ENCODE measurements at places on chromosomes 11 and 22. TPM values are rescaled to one million over a fixed set of nuclear protein-coding genes. Genes with fewer than 3 reads are reported as not detected.

DNA sequence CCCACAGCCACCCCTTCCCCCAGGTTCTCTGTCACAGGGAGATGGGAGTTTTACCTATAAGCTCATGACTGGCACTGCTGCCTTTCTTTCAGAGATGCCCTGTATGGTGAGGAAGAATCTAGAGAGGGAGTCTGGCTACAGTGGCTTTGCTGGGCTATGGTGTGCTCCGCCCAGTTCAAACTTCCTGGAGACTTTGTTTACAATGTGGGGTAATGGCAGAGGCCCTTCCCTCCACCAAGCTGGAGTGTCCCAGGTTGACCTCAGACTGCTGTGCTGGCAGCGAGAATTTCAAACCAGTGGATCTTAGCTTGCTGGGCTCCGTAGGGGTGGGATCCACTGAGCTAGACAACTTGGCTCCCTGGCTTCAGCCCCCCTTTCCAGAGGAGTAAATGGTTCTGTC is 143.5 kb downstream of the MSANTD4 start:
- no peak for DNase-seq
- no peaks in the 10 kb centered on the region for H3K27me3 ChIP-seq
- H3K27ac ChIP-seq, result no peak overlapping the region
- H3K4me1 ChIP-seq, result no peaks in the 10 kb centered on the region

GRCh38 chr11:111697933-111698371 is 68.2 kb downstream of the PPP2R1B start:
- no peaks in the 10 kb centered on the region for H3K36me3 ChIP-seq
- no peak overlapping the region for H3K4me3 ChIP-seq
- peaks cover 15% of the 10 kb centered on the region for H3K4me1 ChIP-seq

GRCh38 chr11:126113963-126114362 is 51.3 kb upstream of the CDON start:
- no peak overlapping the region for H3K4me3 ChIP-seq
- H3K36me3 ChIP-seq, result no peaks in the 10 kb centered on the region
- H3K27me3 ChIP-seq, result no peaks in the 10 kb centered on the region
- no peak for DNase-seq
- no peak overlapping the region for H3K27ac ChIP-seq

DNA sequence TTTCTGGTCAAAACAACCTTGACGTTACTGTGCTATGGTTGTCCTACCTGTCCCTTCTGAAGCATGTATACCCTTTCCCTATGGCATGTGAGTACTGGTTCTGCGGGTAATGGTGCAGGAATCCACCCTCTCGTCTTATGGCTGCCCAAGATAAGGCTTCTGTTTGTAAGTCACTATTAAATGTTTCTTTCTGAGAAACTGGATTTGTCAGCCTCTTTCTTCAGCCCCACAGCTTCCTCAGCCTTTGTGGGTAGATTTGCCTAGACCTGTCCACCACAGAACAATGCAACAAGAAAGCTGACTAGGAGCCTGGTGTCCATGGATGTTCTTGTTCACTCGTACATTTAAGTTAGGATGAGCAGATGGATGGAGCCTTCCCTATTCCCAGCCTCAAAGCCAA is 14.4 kb downstream of the MMP7 start:
- H3K4me1 ChIP-seq, result no peaks in the 10 kb centered on the region
- H3K36me3 ChIP-seq, result no peaks in the 10 kb centered on the region
- H3K27ac ChIP-seq, result no peak overlapping the region
- no peaks in the 10 kb centered on the region for H3K27me3 ChIP-seq
- no peak overlapping the region for H3K4me3 ChIP-seq

DNA sequence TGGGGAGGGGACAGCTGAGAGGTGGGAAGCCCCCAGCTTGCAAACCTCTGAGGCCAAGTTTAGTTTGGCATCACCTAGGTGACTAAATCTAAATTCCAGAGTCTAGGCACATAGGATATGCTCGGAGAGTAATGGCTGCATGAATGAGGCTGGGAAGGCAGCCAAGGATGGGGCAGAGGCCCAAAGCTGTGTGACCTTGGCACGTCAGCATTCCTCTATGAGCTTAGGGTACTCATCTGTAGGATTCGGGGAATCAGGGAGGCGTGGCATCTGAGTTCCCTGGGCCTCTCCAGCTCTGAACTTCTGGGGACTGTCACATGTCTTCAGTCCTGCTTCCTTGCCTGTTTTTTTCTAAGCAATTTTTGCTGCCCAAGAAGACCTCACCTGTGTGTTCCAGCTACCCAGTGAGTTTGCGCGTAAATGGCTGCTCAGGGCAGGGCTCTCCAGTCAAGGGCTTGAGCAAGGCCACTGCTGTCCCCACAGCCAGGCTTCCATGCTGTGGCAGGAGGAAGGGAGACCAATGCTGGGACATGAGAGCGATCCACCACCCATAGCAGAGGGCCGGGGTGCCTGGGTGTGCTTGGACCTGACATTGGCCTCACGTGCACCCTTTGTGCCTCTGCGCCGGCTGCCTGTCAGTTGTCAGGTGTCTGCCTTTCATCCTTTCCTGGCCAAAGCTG is 13.9 kb downstream of the DAGLA start:
- DNase-seq, result no peak
- no peaks in the 10 kb centered on the region for H3K36me3 ChIP-seq
- H3K27me3 ChIP-seq, result no peaks in the 10 kb centered on the region
- peaks cover 29% of the 10 kb centered on the region for H3K4me1 ChIP-seq

DNA sequence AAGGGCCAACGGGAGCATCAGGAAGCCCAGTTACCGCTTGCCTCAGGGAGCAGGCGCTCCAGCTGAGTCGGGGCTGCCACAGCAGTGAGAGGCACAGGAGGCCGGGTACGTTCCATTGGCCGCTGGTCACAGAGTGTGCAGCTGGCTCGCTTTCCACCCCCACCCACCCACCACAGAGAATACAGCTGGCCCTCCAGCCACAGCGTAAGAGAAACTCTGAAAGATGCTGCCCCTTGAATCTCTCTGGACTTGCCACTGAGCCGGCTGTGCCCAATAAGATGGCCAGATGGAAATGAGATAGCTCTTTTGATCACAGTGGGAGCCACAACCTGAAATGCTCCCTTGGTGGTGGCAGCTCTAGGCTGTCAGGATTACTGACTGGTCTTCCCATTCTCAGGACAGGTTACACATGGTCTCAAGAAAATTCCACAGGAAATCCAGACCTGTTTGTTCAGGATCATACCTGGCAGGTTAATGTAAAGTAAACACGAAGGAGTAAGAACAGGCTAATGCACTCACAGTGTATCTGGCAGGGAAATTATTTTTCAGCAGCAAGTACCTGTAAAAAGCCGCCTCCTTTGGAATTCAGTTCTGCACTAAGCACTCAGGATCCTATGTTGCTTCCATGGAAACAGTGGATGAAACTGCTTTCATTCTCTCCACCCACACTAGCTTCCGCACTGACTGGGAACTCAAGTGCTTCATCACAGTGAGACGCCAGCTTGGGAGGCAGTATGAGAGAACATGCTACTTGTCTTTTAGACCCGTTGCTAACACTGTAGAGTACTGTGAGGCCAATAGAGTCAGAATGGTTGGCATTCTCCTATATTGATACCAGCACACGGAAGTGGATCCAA is 16.5 kb downstream of the SIAE start:
- H3K27ac ChIP-seq, result no peak overlapping the region
- H3K4me3 ChIP-seq, result no peak overlapping the region
- no peak for DNase-seq
- no peaks in the 10 kb centered on the region for H3K36me3 ChIP-seq
- H3K27me3 ChIP-seq, result no peaks in the 10 kb centered on the region
- no peaks in the 10 kb centered on the region for H3K4me1 ChIP-seq

DNA sequence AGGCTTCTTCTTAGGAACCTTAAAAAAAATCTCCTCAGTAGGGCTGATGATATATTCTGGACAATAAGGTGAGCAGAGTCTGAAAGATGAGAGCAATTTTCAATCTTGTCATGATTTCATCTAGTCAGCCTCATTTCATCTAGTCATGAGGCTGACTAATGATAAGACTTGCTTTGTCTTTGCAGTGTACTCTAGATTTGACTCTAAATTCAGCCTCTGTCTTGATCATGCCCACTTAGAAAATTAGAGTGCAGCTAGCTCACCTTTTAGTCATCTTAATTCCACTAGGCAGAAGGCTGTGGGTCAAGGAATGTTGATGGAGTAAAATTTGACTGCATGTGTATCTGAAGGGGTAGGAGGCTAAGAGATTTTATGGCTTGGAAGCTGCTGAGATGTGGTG is 5.5 kb downstream of the EHF start:
- no peak overlapping the region for H3K4me3 ChIP-seq
- peaks cover 12% of the 10 kb centered on the region for H3K4me1 ChIP-seq
- no peak overlapping the region for H3K27ac ChIP-seq
- H3K27me3 ChIP-seq, result no peaks in the 10 kb centered on the region
- H3K36me3 ChIP-seq, result no peaks in the 10 kb centered on the region

GRCh38 chr11:2272228-2272945 is 2.0 kb upstream of the ASCL2 start:
- H3K27me3 ChIP-seq, result peaks cover 74% of the 10 kb centered on the region
- H3K27ac ChIP-seq, result no peak overlapping the region
- H3K36me3 ChIP-seq, result no peaks in the 10 kb centered on the region

DNA sequence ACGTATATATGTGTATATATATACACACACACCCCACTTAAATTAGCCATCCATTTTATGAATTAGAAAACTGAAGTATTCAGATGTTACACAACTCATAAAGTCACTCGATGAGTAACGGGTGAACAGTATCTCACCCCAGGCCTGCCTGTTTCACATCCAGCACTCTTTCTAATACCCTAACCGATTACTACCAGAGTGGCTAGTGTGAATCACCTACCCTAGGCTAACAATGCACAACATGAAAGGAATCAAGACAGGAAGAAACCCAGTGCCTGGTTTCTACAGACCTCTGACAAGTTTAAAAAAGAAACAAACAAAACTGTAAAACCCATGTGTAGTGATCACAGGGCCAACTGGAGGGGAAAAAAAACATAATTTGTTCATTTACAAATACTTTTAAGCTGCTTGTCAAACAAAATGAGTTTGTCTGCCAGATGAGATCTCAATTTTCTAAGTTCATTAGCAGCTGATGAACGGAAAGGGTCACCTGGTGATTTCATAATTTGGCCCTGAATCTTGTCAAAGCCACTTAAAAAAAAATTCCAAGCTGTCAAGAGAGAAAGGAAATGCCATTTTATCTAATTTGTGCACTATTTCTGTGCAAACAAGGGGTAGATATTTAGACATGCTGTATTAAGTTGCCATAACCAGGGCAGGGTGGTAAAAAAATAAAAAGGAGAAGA is 134.8 kb downstream of the LARGE1 start:
- peaks cover 2% of the 10 kb centered on the region for H3K36me3 ChIP-seq
- DNase-seq, result peak; percentile 60
- peak overlapping the region; percentile 15 for H3K27ac ChIP-seq

GRCh38 chr11:61193596-61193995 is 9.7 kb upstream of the PGA3 start:
- no peaks in the 10 kb centered on the region for H3K36me3 ChIP-seq
- H3K27ac ChIP-seq, result no peak overlapping the region
- no peaks in the 10 kb centered on the region for H3K4me1 ChIP-seq
- H3K4me3 ChIP-seq, result no peak overlapping the region
- DNase-seq, result peak; percentile 49

DNA sequence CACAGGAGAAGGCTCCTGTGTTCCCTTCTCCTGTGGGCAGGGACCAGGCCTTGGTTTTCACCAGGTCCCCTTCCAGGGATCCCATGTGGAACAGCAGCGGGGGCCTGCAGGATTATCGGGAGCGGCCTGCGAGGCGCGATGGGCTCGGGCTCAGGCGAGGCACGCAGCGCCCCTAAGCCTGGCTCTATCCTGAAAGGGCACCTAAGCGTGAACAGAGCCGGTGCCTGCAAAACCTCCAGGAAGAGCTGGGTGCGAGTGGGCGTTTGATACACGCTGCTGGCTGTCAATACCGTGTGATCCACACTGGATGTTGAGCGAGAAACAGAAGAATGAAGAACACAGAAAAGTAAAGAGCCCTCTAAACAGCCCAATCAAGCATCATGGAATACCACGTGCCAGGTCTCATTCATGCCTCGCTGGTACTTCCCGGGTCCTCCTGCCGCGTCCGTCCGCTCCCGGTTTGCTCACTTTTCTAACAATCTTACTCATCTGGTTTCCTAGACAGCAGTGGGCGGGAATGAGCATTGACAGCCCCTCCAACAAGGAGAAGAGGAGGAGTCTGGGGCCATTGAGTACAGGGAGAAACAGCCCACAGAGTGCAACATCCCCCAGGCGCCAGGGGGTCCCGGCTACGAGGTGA is 12.5 kb downstream of the OSBPL5 start:
- H3K36me3 ChIP-seq, result peaks cover 26% of the 10 kb centered on the region
- no peak for DNase-seq
- H3K27me3 ChIP-seq, result no peaks in the 10 kb centered on the region
- peaks cover 58% of the 10 kb centered on the region for H3K4me1 ChIP-seq

DNA sequence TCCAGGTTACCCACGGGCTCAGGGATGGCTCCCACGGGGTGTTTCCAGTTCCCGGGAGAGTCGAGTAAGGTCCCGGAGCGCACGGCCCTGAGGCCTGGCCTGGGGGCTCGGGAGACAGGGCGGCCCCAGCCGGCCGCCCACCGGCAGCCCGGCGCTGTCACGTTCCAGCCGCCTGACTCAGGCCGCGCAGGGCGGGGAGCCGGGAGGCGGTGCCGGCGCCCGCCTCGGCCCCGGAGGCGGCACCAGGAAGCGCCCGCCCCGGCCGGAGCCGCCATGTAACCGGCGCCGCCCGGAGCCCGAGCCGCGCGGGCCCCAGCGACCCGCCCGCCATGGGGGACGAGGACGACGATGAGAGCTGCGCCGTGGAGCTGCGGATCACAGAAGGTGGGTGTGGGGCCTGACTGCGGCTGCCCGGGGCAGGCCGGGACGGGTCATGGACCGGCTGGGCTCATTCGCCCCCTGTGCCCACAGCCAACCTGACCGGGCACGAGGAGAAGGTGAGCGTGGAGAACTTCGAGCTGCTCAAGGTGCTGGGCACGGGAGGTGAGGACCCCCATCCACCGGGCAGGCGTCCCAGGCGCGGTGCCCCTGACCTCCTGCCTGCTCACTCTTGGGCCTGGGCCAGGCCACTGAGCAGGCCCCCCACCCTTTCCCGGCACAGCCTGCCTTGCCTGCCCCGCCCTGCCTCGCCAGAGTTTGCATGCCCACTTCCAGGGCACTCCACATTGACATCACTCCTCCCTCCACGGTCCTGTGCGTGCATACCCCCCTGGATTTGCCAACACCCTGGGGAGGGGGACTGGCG is at the start of gene RPS6KA4:
Gene RPS6KA4, plus strand, starts transcription at position 256 of the 805 bp plus-strand sequence. Its CDS starts 74 bp downstream, at position 330.
- peak within 1 kb of the TSS; percentile 93 for H3K4me3 ChIP-seq
- peaks cover 45% of the 10 kb centered on the region for H3K4me1 ChIP-seq
- peak; percentile 81 for DNase-seq
- H3K27ac ChIP-seq, result peak within 1 kb of the TSS; percentile 83
- H3K27me3 ChIP-seq, result no peaks in the 10 kb centered on the region

GRCh38 chr11:76234021-76234415 is 27.7 kb upstream of the WNT11 start:
- H3K27ac ChIP-seq, result no peak overlapping the region
- no peaks in the 10 kb centered on the region for H3K36me3 ChIP-seq
- peaks cover 5% of the 10 kb centered on the region for H3K4me1 ChIP-seq
- no peaks in the 10 kb centered on the region for H3K27me3 ChIP-seq
- DNase-seq, result no peak

Gene MOGAT2
- total RNA-seq, result not detected

Gene CHRNA10
- 0.71 TPM for total RNA-seq

Gene JAM3
- total RNA-seq, result 2.4 TPM
